ENCODE measurements at places on chromosomes 2 and 18.
A peak's percentile ranks its signal among the peaks of the same experiment; 100 is the strongest.

DNA sequence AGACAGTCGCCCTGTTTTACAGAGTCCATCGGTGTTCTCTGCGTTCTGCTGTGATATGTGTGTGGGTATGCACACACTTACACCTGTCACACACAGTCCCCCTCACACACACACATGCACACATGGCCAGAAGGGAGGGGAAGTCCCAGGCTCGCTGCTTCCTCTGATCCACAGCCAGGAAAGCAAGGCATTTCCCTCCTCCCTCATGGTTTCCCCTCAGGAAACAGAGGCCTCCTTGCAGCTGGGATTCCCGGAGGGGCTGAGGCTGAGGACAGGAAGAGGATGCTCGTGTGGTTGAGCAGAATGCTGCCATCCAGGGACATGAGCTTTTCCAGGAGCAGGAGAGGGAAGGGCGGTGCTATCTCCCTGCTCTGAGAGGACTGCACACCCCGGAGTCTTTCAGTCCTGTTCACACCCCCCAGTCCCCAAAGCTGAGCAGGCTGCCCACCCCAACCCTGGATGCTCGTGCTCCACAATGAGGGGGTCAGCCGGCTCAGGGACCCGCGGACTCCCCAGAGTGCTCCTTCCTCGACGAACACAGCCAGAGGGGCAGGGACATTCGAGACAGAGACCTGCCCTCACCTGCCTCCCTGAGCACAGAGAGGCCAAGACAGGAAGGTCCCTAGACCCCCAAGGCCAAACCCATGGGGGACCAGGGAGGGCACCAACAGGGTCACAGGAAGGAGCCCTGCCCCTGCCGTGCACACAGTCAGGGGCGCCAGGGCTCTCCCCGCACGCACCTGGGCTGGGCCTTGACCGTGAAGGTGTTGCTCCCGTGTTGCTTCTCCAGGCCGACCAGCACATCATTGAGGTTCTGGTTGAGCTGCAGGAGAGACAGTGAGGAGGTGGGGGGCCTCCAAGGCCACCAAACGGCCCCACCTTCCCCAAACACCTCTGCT is 45.3 kb downstream of the BIN1 start:
- DNase-seq, result no peak

GRCh38 chr18:10858477-10858876 is 290.9 kb downstream of the PIEZO2 start:
- no peak for DNase-seq

GRCh38 chr2:122704109-122704563 is 948.7 kb downstream of the TSN start:
- no peak for DNase-seq

- DNase-seq, result no peak
These were observed 66.5 kb downstream of the VWA3B start for GRCh38 chr2:98153481-98153880.

DNA sequence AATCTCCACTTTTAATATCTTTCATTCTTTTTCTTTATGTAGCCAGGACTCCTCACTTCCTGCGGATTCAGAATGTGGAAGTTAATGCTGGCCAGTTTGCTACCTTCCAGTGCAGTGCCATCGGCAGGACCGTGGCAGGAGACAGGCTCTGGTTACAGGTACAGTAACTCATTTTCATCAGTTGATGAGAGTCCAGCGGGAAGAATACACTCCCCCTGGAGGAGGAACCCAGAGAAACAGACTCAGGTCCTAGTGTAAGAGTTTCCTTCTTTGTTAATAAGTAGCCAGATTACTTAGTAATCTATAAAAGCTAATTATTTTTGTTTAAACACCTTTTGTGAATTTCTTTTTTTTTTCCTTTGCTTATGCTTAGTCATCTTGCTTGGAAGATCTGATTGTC is 359.4 kb downstream of the PTPRM start:
- peak; percentile 70 for DNase-seq

DNA sequence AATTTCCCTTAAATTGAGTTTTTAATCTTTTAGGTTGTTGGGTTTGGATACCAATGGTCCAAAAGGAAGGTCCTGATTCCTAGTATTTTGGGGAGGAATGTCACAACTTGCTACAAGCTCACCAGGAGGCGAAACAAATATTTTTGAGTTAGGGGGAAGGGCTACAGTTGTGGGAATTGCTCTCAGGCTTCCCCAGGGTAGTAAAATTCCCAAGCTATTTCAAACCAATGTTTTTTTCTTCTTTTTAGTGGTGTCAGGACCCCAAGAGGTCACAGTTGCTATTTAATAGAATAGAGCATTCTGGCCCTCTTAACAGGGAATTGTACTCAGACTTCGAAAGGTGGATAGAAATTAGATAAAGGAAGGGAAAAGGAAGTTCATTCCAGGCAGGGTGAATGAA is 68.5 kb upstream of the ST3GAL5 start:
- no peak for DNase-seq

DNA sequence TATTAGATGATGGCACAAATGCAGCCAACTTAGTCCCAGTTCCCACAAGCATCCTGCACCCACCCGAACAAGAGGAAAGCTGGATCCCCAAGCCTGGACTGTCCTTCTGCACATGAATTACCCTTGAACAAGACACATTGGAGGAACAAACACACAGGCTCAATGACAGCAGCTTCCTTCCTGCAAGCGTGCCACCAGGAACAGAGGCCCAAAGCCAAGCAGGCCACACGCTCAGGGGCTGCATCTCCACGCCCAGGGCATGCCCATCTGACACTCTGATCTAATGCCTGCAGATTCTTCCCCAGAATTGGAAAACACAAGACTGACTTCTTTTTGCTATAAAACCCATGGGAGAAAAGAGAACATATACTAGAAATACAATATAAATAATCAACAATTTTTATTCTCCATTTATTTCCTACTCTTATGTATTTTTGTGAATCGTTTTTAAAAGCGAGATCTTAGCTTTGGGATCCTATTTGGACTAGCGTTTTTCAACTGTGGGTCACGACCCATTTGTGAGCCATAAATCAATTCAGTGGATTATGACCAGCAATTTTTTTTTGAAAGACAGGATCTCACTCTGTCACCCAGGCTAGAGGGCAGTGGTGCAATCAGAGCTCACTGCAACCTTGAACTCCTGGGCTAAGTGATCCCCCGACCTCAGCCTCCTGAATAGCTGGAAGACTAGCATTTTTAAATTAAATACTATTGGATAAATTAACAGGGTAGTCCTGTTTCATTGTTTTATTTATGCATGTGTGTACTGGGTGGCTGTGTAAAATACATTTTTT is 34.4 kb downstream of the PSTPIP2 start:
- no peak for DNase-seq

- DNase-seq, result no peak
These were observed 649 bp upstream of the GPBAR1 start for GRCh38 chr2:218260166-218260565.

GRCh38 chr2:76268484-76268883 is 557.8 kb upstream of the GCFC2 start:
- no peak for DNase-seq

DNA sequence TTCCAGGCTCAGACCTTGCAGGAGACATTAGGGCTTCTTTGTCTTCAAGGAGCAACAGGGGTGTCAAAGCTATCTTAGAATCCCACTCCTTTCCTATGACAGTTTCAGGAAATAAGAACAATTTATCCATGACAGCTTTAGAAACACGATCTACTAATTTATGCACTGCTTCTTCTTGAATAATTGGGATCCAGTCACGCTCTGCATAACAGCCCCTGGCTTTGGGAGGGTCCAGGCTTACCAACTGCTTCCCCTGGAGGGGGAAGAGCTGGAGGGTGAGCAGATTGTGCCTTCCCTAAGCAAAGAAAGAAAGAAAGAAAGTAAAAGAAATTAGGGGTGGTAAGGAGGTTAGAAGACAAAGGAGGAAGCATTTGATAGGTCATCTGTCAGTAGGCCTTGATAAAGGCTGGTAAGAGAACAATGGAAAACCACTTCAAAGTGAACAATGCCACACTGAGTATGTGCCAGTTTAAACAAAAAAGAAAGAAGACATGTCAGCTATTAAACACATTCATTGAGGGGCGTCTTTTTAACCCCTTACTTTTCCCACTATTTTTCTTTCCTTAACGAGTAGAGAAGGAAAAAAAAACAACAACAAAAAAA is 327.6 kb downstream of the DCC start:
- DNase-seq, result no peak

Measured in renal cortex interstitium (tissue), 15 donors.